Stimulated activated CD4-positive, alpha-beta T cell treated with anti-CD3 and anti-CD28 coated beads, Interleukin-15, amount 100 ng/mL, for 48 hours (primary cell): ENCODE measurements at places on chromosomes 4 and X.

DNA sequence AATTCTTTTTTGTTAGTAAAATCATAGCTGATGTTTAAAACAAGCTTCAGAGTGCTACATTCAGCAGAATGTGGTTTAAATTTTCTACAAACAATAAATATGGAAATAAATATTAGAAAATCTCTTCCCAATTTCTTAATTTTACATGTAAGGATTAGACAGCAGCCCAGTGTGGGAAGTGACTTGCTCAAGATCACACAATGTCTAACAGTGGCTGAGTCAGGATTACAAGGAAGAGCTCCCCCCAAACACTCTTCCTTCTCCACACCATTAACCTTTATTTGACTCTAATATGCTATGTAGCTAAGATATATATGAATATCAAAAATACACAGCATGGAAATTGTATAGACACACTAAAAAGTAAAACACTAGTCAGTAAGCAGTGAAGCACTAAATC is 59.5 kb downstream of the SLC10A7 start:
- no peak for DNase-seq

GRCh38 chr4:15749001-15749400 is 29.1 kb upstream of the CD38 start:
- no peak for DNase-seq

DNA sequence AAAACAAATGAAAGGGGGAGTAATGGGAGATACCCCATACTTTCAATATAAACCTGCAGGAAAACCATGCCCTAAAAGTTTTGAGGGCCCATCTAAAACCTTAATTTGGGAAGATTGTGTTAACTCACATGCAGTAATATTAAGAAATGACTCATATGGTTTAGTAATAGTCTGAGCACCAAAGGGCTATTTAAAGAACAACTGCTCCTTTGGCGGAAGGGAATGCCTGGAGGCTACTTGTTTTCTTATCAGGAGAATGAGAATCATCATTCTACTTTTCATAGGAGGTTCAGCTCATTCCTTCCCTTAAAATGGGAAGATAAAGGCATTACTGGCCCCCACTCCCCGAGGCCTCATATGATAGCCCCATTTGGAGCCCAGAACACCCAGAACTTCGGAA is 47.6 kb downstream of the SPIN3 start:
- no peak for DNase-seq

DNA sequence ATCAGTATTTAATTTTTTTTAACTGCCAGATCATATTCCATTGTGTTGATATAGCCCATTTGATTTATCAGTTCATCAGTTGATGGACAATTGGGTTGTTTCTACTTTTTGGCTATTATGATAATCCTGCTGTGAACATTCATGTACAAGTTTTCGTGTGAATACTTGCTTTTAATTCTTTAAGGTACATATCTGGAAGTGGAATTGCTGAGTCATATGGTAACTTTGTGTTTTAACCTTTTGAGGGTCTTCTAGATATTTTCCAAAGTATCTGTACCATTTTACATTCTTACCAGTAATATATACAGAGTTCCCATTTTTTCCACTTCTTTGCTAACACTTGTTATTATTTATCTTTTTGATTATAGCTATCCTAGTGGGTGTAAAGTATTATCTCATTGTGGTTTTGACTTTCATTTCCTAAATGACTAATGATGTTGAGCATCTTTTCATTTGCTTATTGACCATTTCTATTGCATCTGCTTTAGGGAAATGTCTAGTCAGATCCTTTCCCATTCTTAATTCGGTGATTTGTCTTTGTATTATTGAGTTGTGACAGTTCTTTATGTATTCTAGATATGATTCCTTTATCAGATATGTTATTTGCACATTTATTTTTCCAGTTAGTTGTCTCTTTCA is 75.2 kb upstream of the NUDT6 start:
- DNase-seq = no peak

- DNase-seq = no peak
Measured at GRCh38 chr4:61201961-61202637, 2.0 kb downstream of the ADGRL3 start.

DNA sequence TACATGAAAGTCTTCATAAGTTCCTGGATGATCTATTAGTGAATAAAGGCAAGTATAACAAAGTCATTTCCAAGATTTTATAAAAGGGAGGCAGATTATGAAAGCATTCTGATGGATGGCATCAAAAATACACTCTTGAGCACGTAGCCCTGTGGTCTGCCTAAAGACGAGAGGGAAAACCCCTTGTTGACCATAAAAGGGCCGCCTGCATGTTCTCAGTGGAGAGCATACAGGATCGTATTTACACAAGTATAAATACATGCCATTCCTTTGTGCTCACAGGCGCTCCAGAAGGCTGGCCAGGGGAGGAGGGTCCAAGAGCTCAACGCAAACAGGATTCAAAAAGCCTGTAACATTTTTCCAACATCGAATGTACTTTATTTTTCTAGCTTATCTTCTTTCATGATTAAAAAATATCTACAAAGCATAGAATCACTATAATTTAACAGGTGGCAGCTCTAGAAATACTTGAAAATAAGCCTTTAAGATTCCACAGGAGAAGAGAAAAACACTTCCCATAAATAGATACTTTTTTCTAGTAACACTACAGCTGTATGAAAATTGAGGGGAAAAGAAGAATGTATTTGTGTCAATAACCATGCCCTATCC is 29.6 kb downstream of the PDGFC start:
- DNase-seq = no peak

DNA sequence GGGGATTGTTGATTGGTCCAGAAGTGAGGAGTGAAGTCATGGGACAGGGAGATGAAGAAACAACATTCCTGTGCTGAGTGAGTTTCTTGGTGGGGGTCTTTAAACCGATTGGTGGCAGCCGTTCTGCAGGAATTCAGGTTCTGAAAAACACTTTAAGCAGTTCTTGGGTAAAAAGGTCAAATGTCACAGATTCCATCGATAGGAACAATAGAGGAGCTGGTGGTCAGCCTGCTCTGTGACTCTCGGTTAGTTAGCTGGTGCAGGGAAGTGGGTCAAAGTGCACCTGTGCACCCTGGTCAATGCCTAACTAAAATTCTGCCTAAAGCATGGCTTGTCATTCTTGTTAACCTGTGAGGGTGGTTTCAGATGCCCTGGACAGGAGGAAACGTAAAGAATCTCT is 34.6 kb upstream of the MGST2 start:
- DNase-seq = no peak

- peak; percentile 19 for DNase-seq
Measured at GRCh38 chrX:74015379-74016019, 288.5 kb upstream of the ZCCHC13 start.

GRCh38 chrX:153773218-153773611 is 7.6 kb upstream of the SRPK3 start:
- DNase-seq = no peak

GRCh38 chr4:96755569-96756484 is 915.9 kb downstream of the PDHA2 start:
- no peak for DNase-seq

DNA sequence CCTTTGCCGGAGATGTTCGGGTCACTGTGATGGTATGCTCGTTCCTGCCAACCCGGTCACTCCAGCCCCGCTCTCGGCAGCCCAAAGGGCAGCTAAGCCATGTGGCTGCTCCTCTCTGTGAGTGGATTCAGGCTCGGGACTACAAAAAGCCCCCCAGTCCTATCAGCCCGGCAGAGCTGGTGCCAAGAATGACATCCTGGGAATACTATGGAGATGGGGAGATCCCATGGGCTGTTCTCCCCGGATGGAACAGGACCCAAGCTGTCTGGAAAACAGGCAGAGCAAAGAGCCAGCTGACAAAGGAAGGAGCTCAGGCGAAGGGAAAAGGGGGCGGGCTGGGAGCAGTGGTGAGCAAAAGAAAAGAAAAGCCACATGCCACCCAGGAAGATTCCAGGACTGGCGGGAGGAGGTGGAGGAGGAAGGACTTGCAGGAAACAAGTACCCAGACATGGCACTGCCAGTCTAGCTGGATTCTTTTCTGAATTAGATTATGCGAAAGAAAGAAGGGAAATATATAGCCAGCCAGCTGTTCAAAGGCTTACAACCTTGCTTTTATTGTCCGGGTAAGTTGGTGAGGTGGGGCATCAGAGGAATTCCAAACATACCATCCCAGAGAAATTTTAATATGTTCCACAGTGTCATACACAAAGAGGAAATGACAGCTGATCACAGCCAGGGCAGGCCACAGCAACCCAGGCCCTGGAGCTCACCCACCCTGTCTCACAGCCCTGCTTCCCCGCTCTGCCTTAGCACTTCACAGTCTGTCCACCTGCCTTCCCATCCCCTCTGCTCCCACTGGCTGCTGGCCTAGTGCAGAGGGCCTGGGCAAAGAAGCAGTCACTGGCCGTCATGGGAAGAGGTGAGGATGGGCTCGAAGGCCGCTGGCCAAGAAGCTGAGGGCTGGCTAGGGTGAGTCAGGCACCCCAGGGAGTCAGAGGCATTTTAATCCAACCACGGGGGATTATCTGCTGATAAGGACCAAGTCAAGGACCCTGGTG is 3.4 kb downstream of the NDP start:
- no peak for DNase-seq

GRCh38 chr4:37803348-37803973 is 23.0 kb upstream of the PGM2 start:
- DNase-seq = no peak

GRCh38 chrX:139642241-139642927 is 65.6 kb downstream of the MCF2 start:
- no peak for DNase-seq

GRCh38 chr4:61877893-61878292 is 677.8 kb downstream of the ADGRL3 start:
- DNase-seq = no peak

DNA sequence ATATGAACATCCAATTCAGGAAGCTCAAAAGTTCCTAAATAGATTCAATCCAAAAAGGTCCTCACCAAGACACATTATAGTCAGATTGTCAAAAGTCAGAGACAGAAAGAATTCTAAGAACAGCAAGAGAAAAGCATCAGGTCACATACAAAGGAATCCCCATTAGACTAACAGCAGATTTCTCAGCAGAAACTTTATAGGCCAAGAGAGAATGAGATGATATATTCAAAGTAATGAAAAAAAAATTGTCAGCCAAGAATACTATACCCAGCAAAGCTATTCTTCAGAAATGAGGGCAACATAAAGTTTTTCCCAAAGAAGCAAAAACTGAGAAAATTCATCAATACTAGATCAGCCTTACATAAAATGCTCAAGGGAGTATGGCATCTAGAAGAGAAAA is 106.6 kb upstream of the SH3RF1 start:
- DNase-seq = no peak

- DNase-seq = no peak
Measured at GRCh38 chr4:52843958-52844357, 18.2 kb upstream of the RASL11B start.

DNA sequence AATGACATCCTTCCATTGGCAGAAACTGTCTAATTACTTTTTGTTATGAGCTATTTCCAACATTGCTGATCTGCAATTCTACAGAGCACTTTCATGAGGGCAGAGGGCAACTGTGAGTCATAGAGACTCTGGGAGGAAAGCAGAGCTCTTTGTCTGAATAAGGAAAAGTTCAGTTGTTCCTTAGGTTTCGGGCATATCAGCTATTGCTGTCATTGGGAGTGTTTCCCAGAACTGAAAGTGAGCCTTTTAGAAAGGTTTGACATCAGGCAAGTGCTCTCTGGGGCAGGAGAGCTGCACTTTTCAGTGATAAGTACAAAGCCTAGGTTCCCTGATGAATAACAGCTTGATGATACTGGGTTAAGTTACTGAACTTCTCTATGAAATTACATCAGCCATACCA is 119.2 kb upstream of the EDNRA start:
- no peak for DNase-seq

DNA sequence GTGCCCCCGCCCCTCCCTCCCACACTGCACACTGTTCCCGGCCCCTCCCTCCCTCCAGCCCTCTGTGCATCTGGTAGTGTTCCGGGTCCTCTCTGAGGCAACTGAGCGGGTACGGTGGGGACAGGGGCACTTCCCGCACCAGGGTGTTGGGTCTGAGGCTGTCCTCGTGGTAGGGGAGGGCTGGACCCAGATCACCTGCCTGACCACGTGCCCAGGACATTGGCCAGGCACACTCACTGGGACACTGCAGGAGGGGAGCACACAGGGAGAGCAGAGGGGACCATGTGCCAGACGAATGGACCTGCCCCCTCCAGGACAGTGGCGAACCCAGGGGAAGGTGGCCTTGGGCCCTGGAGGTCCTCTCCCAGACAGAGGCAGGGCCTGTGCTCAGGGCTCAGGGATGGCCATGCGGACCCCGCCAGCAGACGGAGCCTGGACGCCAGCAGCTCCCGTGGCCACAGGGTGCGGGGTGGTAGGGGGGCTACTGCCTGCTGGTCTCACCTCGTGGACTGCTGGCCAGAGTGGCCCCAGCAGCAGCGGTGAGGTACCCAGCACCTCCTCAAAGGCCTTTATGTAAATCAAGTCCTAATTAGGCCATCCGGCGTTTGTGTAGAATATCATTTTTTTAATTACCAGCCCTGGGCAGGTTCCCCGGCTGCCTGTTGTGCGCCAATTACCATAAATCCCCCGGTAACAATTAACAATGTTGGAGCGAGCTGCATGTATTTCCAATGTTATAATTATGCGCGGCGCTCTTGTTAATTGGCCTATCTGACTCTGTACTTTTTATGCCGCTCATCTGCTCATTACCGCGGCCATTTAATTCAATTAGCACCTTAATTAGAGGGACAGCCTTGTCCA is 106.9 kb downstream of the FAM53A start:
- DNase-seq = no peak

DNA sequence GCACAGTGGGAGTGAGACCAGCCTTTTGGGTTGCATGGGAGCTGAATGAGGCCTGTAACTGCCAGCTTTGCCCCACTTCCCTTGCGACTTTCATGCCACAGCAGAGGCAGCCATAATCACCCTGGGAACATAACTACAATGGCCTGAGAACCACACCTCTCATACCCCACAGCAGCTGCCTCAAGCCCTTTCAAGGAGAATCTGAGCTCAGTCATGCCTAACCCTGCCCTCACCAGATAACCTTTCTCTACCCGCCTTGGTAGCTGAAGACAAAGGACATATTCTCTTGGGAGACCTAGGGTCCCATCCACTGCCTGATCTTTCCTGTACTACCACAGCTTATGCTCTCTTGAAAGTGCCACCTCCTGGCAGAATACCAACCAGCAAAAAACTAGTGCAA is 599.9 kb upstream of the IGFBP7 start:
- DNase-seq = no peak
